ENCODE measurements at places on chromosomes 6 and 20.

- peak; percentile 53 for DNase-seq
These were observed 151.6 kb downstream of the SOBP start for GRCh38 chr6:107641500-107641941.

GRCh38 chr20:56245761-56246160 is 2.8 kb upstream of the MC3R start:
- no peak for DNase-seq

GRCh38 chr20:61821735-61822134 is 243.9 kb downstream of the TAF4 start:
- DNase-seq, result no peak

- DNase-seq, result no peak
These were observed 30.3 kb downstream of the PPARD start for GRCh38 chr6:35372633-35373032.

- DNase-seq, result no peak
These were observed 87.8 kb downstream of the GINS1 start for GRCh38 chr20:25495189-25495824.

- no peak for DNase-seq
These were observed 84.7 kb downstream of the F13A1 start for GRCh38 chr6:6235786-6236185.

DNA sequence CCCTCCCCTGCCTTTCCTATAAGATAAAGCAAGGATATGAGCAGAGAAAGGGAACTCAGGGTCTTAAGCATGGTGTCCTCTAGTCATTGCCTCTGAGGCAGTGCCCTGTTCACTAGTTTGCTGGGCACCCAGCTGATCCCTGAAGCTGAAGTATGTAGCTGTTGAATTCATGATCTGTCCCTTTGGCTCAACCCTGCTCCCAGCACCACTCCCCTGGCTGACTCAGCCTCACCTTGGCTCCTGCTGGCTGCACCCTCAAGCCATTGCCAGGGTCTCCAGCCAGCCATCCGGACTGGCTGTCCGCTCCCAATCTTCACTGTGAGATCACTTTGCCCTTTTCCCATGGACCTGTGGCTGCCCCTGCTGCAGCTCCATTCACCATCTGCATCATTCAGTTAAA is 25.9 kb upstream of the UST start:
- no peak for DNase-seq

- DNase-seq, result no peak
These were observed 7.8 kb downstream of the QRSL1 start for GRCh38 chr6:106637051-106637716.

- DNase-seq, result peak; percentile 88
These were observed 88.5 kb downstream of the LY86 start for GRCh38 chr6:6676910-6677441.

DNA sequence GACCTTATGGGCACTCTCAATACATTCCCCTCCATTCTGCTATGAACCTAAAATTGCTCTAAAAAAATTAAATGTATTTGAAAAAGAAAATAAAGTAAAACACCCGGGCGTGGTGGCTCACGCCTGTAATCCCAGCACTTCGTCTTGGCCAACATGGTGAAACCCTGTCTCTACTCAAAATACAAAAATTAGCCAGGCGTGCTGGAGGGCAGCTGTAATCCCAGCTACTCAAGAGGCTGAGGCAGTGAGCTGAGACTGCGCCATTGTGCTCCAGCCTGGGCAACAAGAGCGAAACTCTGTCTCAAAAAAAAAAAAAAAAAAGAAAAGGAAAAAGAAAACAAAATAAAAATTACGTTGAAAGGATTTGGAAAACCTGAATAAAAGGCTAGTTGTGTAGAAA is 60.5 kb downstream of the CD164 start:
- no peak for DNase-seq

- DNase-seq, result no peak
These were observed 19.7 kb downstream of the ZDHHC14 start for GRCh38 chr6:157400676-157401075.

GRCh38 chr20:31670371-31671228 is 32.9 kb downstream of the COX4I2 start:
- peak; percentile 69 for DNase-seq

DNA sequence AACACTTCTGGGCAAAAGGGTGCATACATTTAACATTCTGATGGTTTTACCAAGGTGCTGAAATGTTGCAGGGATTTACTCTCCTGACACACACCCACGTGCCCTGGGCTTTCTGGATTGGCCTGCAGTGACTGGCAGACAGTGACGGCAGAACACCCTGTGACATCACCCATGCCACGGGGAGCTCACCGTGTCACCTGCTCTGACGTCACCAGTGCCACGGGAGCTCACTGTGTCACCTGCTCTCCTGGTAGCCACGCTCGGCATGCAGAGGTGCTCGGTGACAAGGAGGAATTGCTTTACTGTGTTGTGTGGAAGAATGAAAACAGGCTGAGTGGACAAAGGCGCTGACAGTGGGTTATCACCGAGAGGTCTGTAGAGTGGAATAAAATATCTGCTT is 99.3 kb downstream of the RAMACL start:
- DNase-seq, result no peak

DNA sequence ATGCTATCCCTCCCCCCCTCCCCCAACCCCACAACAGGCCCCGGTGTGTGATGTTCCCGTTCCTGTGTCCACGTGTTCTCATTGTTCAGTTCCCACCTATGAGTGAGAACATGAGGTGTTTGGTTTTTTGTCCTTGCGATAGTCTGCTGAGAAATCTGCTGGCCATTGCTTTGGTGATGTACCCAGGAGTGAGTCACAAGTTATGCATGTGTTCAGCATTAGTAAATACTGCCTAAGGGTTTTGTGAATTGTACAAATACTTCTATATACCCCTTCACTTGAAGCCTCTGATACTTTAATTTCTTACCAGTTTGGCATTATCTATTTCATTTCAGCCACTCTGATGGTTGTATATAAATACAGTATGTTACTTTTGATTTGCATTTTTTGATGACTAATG is 711.3 kb upstream of the GJE1 start:
- no peak for DNase-seq

DNA sequence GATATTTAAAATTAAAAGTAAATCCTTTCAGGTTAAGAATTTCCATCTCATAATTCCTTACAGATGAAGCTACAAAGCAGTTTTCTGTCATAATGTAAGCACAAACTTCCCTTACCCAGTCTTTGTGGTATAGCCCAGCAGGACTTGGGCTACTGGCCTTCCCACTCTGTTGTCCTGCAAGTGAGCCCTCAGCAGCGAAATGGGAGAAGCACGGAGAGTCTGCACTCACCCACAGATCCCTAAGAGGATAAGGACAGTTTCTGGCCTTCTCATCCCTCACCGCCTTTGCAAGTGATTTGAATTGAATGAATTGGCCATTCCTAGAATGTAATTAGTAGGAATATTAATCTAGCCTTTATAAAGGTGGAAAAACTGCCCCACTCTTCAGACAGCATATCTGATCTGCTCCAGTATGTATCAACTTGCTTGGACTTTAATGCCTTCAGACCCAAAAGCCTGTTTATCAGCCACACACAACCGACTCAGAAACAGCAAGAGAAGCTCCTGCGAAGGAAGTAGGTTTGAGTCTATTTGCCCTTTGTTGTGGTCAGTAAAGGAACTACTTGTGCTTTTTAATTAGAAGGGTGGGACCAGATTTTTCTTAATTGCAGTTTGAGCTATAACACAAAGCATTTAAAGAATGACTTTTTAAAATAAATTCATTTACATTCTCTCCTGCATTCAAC is 29.9 kb upstream of the PRDM1 start:
- DNase-seq, result no peak

DNA sequence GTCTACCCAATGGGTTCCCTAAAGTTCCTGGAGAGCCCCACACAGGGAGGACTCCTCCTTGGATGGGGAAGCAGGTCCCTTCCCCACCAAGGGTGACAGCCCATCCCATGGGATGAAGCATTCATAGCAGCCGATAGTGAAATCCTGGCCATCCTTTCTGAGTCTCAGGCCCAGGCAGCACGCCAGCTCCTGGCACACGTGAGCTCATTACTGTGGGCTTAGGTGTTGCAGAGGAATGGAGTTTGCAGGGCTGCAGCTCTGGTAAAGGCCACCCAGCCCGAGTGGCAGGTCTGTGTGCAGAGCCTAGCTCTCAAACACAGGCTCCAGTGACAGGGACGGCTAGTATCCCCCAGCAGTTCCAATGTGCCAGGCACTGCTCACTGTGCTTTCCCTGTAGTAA is 31.0 kb downstream of the SIRPA start:
- DNase-seq, result no peak

DNA sequence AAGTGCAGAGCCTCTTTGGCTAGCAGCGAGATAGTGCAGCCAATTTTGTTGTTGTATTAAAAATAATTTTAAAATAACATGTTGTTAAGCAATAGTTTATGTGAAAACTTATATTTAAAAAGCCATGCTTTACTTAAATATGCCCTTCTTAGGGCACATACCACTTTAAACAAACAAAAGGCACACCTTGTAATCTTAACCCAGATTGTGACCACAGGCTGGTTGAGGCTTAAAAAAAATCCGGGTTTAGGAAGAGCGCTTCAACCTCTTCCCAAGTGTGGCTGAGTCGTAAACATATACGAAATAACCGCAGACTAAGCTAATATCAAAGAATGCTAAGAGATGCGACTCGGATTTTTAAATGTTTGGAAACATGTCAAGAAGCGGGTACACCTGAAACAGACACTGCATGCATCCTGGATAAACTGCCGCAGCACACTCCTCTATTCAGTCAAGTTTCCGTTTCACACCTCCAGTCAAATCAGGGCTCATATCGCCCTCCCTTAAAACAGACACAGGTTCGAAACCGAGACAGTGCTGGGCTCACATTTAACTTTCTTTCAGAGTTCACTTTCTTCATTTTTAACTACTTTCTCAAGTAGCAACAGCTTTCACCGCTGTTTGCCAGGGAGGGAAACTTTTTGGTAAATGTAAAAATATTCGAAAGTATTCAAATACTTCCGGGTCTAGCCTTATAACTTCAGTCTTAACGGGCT is 1.5 kb downstream of the DEK start:
- DNase-seq, result no peak

DNA sequence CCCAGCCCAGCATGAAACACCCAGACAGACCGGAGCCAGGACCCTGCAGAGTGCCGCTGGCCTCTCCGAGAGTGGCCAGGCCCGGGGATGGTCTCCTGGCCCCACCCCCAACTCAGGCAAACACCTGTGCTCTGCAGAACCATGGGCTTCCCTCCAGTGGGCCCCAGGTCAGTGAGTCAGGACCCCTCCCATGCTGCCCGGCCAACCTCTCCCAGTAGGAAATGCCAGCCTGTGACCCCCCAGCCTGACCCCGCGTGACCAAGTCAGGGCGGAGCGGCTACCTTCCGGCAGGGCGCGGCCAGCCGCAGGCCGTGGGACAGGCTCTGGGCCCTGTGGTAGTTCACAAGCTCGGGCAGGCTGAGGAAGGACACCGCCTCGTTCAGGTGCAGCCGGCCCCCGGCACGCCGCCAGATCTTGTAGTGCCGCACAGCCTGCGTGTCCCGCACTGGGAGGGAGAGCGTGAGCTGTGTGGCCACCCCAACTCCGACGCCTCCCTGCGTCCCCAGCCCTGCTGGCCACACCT is 3.2 kb downstream of the PTK6 start:
- peak; percentile 33 for DNase-seq

DNA sequence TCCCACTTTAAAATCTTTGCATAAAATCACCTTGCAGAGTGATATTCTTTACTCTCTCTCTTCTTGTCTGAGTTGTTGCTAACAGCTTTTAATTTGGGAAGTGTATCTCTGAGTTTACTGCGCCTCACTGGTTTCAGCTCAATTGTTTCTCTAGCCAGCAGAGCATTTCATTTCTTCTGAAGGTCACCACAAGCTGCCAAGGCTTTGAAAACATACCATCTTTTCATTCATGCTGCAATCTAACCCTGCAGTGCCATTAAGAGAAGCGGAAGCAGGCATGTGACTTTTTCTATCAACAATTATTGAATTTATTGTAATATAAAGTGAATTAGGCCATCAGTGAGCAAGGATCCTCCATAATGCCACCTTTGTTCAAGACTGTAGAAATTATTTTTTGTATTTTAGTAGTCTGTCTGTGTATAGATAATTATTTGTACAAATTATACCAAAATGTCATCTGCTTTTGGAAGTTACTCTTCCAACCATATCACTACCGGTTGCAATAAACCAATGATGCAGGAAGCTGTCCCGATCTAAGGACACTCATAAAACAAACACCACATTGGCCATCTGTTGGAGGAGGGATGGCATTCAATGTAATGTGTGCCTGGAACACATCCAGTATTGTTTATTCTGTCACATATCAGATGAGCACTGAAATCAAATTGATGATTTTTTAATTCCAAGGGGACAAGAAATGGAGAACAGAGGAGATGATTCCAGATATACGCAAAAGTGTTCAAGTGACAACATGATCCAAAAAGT is 26.8 kb downstream of the HS3ST5 start:
- no peak for DNase-seq

DNA sequence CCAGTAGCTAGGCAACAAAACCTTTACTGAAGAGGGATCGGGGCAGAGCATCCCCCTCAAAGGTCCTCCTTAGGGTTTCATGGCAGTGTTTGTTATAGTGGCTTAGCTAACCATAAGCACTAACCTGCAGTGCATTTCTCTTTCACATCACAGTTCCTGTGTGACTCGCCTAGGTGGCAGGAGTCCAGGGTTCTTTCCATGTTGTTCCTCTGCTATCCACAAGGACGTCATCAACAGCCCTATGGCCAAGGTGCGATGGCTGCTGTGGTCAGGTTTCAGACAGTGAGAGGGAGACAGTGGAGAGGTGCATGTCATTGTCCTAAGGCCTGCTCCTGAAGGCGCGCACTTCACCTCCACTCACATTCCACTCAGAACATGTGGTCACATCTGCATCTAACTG is 38.8 kb upstream of the FOXA2 start:
- DNase-seq, result no peak

DNA sequence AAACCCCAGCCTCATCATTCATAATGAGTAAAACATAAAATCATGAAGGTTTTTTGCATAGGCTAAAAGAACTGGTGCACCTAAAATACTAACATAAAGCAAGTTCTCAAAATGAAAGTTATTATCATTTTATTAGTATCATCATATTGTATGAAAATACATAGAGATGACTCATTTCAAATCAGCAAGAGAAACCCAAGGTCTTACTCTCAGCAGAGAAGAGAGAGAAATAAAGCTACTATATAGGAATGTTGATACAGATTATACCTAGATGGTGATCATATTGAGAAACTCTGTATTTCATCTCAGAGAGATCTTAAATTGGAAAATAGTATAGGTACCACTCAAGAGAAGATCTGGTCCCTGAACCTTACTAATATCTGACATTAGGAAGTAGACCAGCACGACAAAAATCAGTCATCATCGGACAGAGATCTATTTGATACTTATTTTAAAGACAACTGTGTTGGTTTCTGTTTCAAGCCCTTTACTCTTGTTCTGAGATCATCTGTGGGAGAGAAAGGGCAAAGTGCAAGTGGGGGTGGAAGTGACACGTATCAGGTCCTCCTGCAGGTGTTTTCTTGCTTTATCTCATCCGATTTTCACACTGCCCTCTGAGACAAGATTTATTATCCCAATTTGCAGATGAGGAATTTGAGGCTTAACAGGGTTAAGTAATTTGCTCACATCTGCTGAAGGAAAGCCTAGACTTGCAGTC is 532.3 kb downstream of the MAFB start:
- DNase-seq, result no peak

All from femur (tissue), 1 donor.